ENCODE measurements at places on chromosomes 5 and 9. TPM values are rescaled to one million over a fixed set of nuclear protein-coding genes. Genes with fewer than 3 reads are reported as not detected.

- H3K4me3 ChIP-seq, result no peak overlapping the region
- no peak for DNase-seq
Observed at GRCh38 chr9:93663877-93664548, 87.6 kb downstream of the PHF2 start.

CD14 gene
- 10.3 TPM for total RNA-seq

DNA sequence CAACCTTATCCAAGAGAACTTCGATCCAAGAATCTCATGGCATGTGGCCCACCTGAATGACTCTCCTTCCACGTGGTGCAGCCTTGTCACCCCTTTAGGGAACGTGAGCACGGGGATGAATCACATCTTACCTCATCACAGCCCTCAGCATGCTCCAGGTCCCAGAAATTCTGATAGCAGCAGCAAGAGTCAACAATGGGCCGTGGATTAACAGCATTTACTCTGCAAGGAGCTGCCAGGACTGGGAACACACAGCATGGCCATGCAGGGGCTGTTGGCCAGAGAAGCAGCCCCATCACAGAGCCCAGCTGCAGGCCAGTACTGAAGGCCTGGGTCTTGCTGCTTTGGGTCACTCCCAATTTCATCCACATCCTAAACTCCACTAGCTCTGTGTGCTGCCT lies 150.4 kb downstream of the C5orf15 start:
- H3K27me3 ChIP-seq, result peaks cover 64% of the 10 kb centered on the region
- H3K4me1 ChIP-seq, result no peaks in the 10 kb centered on the region
- H3K36me3 ChIP-seq, result no peaks in the 10 kb centered on the region

PTCH1 gene
- total RNA-seq, result 56.4 TPM

CBY3 gene
- total RNA-seq, result not detected

PCDHGA2 gene
- 2.1 TPM for total RNA-seq

DNA sequence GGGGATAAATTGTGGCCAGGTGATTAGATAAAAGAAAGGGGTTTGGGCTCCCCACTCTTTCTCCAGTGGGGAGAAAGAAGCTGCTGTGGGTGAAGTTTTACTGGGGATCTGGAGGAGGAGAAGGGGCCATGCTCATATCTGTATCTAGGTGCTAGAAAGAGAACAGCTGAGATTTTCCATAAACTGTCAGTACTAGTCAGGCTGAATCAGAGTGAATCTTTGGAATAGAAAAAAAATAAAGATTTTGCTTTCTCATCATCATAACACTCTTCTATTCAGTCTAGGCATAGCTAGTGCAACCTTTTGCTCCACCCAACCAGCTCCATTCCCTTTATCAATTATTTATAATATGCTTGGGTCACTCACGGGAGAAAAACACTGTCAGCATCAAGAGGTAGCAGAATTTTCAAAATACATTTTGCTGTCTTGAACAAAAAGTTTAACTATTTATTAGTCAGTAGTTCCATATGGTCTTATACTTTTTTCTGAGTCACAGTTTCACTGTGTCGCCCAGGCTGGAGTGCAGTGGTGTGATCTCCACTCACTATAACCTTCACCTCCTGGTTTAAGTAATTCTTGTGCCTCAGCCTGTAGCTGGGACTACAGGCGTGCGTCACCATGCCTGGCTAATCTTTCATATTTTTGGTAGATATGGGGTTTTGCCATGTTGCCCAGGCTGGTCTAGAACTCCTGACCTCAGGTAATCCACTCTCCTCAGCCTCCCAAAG lies 21.3 kb upstream of the ERMP1 start:
- H3K27ac ChIP-seq, result no peak overlapping the region
- H3K4me3 ChIP-seq, result no peak overlapping the region
- DNase-seq, result no peak
- no peaks in the 10 kb centered on the region for H3K27me3 ChIP-seq

DNA sequence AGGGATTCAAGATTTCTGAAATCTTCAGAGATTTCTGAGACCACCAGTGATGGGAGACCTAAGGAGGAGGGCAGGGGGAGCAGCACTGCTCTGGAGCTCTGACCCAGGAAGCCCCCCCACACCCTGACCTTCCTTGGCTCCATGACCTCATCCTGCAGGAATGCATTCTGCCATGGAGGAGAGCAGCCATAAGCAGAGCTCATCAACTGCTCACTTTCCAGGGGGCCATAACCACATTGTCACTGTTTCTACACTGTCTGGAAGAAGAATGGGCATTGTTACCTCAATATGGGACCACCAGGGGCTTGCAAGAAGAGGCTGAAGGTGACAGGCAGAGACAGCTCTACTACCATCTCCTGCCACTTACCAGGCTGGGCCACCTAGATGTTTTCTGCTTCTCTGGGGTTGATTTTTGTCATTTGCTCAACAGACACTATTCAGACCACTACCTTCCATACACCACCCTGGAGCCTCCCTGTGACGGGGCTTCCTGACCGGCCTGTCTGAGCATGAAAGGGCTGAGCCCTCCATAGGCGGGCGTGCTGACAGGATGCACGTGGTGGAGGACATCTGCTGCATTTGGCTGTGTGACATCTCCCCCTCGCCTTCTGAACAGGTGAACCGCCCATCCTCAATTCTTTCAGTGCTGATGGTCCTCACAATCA lies 2.3 kb upstream of the TSC1 start:
- peaks cover 40% of the 10 kb centered on the region for H3K4me1 ChIP-seq
- peak overlapping the region; percentile 71 for H3K27ac ChIP-seq
- DNase-seq, result peak; percentile 84
- no peak overlapping the region for H3K4me3 ChIP-seq
- H3K27me3 ChIP-seq, result no peaks in the 10 kb centered on the region

DNA sequence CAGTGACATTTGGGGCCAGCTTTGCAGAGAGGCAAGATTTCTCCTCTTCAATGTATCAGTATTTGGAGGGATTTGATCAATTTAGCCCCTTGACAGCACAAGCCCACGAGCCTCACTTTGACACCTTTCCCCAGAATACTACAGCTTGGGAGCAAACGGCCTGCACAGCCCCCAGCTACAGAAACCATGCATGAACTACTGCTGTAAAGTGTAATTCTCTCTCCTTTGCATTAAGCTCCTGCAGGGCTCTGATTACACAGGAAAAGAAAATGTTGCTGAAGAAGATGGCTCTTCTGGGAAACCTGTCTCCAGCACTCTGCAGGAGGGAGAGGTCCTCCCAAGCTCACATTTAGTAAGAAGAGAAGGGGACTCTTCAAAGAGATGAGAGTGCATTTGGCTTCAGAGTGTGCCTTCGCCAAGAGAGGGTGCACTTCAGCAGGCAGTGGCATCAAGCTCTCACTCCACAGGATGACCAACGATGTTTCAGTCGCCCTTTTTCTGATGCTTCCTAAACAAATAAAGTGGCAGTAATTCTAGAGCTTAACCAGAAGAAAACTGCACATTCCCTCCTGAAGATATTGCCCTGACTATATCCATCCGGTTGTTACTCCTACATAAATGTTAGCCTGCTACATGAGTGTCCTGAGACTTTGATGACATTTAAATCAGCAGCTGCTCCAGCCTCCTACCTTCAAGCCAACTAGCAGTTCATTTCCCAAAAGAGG lies 272.2 kb downstream of the AUH start:
- no peaks in the 10 kb centered on the region for H3K27me3 ChIP-seq
- no peak overlapping the region for H3K27ac ChIP-seq
- H3K36me3 ChIP-seq, result no peaks in the 10 kb centered on the region
- H3K4me1 ChIP-seq, result peaks cover 15% of the 10 kb centered on the region

GRCh38 chr5:2432076-2432920 lies 319.2 kb downstream of the IRX2 start:
- H3K27me3 ChIP-seq, result no peaks in the 10 kb centered on the region
- no peak for DNase-seq
- no peaks in the 10 kb centered on the region for H3K4me1 ChIP-seq
- H3K36me3 ChIP-seq, result no peaks in the 10 kb centered on the region
- H3K4me3 ChIP-seq, result no peak overlapping the region
- no peak overlapping the region for H3K27ac ChIP-seq

PFN3 gene
- not detected for total RNA-seq

- no peaks in the 10 kb centered on the region for H3K27me3 ChIP-seq
- DNase-seq, result no peak
- H3K4me3 ChIP-seq, result no peak overlapping the region
Observed at GRCh38 chr9:70607926-70608325, 193.5 kb upstream of the KLF9 start.

DNA sequence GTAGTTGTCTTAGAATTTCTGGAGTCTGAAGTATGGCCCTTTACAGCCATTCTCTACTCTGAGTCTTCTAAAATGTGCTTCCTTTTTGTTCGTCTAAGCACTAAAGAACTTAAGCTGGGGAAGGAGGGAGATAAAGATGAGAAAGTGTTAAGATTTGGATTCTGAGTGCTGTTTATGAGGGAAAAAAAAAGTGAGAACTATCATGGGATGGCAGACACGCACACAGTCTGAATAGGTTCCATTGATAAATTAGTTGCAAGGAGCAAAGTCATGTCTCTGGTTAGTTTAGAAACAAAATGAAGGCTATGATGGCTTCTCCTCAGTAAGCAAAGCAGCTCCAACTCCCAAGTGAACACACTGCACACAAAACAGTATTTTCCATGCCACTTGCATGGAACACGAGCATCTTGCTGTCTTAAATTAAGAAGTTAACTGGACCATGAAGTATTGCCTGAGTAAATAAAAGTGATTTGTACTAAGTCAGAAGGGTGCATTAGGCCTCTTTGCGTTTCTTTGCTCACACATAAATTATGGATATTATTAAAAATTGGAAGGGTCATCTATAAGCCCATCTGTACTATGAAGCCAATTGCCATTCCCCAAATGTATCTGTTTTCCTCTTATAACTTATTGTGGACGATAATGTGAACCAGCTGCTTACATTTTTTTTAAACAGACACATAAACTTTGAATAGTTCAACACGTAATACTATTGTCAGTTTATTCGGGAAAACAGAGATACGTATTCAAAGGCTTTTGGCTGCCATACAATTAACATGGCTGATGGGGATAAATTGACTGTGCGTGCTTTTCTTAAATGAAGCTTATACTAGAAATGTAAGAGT lies 199.3 kb downstream of the SGCD start:
- H3K4me1 ChIP-seq, result no peaks in the 10 kb centered on the region
- no peaks in the 10 kb centered on the region for H3K36me3 ChIP-seq
- H3K27ac ChIP-seq, result no peak overlapping the region
- H3K27me3 ChIP-seq, result no peaks in the 10 kb centered on the region
- no peak overlapping the region for H3K4me3 ChIP-seq
- no peak for DNase-seq

CNTFR gene
- total RNA-seq, result not detected

DNA sequence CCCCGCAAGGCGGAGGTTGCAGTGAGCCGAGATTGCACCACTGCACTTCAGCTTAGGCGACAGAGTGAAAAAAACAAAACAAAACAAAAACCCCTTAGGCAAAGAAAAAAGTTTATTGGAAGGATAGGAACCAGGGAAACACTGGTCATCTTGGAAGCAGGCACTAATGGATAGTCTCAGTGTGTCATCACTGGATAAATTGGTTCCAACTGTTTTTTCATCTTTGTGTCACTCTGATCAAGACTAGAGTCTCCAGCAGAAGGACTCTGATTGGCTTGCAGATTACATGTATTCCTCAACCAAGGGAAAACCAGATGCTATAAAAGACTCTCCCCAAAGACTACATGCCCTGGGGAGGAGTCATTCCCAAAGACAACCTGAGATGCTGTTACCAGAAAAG lies 35.0 kb upstream of the HMHB1 start:
- no peaks in the 10 kb centered on the region for H3K36me3 ChIP-seq
- no peak overlapping the region for H3K27ac ChIP-seq
- no peak for DNase-seq
- H3K4me3 ChIP-seq, result no peak overlapping the region

KIF20A gene
- 152 TPM for total RNA-seq

TOR4A gene
- total RNA-seq, result 9.7 TPM

GRCh38 chr5:111932628-111933027 lies 175.6 kb upstream of the NREP start:
- no peak for DNase-seq
- H3K36me3 ChIP-seq, result no peaks in the 10 kb centered on the region
- H3K27ac ChIP-seq, result no peak overlapping the region
- H3K27me3 ChIP-seq, result no peaks in the 10 kb centered on the region
- no peak overlapping the region for H3K4me3 ChIP-seq

GRCh38 chr9:4794691-4795090 lies 1.9 kb downstream of the RCL1 start:
- H3K36me3 ChIP-seq, result no peaks in the 10 kb centered on the region
- no peaks in the 10 kb centered on the region for H3K27me3 ChIP-seq
- H3K4me3 ChIP-seq, result no peak overlapping the region
- H3K4me1 ChIP-seq, result 0 out of 2 replicates have a peak, but pooled peaks cover 3% of the 10 kb centered on the region

COQ4 gene
- 27.8 TPM for total RNA-seq

GRCh38 chr9:35667939-35668338 lies 2.9 kb upstream of the ARHGEF39 start:
- H3K27me3 ChIP-seq, result no peaks in the 10 kb centered on the region
- no peak for DNase-seq
- H3K27ac ChIP-seq, result no peak overlapping the region
- H3K4me3 ChIP-seq, result no peak overlapping the region

GRXCR2 gene
- total RNA-seq, result not detected

DNA sequence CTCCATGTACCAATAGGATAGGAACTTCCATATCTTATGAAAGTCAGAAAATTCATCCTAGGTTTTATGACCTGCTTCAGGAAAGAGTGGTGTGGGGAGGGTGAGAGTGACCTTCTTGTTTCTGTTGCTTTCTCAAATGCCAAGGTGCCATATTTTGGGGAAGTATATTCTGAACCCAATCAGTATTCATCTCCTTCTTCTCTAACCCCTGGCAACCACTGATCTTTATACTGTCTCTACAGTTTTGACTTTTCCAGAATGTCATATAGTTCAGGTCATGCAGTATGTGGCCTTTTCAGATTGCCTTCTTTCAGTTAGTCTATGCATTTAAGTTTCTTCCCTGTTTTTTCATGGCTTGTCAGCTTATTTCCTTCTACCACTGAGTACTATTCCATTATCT lies 321.4 kb upstream of the SEMA6A start:
- no peaks in the 10 kb centered on the region for H3K4me1 ChIP-seq
- no peak for DNase-seq
- H3K4me3 ChIP-seq, result no peak overlapping the region
- no peak overlapping the region for H3K27ac ChIP-seq

SPATA31D4 gene
- not detected for total RNA-seq

DNA sequence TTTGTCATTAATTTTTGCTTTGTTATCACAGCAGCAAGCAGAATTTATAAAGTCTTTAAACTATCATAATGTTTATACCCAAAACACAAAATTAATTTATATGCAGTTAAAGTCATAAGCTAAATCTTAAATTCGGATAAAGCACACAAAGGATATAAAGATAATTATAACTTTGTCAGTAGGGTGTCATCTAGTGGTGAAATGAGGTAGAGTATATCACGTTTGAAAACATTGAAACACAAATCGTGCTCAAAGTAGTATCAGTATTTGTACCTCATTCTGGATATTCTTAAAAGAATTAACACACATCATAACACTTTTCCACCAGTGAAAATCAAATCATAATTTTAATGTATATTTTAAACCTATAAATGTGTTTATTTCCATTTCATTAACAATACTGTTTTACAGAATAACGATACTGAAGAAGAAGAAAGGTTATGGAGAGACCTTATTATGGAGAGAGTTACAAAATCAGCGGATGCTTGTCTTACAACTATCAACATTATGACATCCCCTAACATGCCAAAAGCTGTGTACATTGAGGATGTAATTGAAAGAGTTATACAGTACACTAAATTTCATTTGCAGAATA lies 129.5 kb downstream of the NIPBL start:
- H3K4me1 ChIP-seq, result peaks cover 10% of the 10 kb centered on the region
- peaks cover 28% of the 10 kb centered on the region for H3K36me3 ChIP-seq
- H3K27me3 ChIP-seq, result no peaks in the 10 kb centered on the region
- no peak for DNase-seq
- no peak overlapping the region for H3K4me3 ChIP-seq

Measured in SJSA1 (cell line).